ENCODE measurements at places on chromosomes 7 and 10. TPM values are rescaled to one million over a fixed set of nuclear protein-coding genes. Genes with fewer than 3 reads are reported as not detected.

PKD1L1 gene
- 1.7 TPM for total RNA-seq

- H3K36me3 ChIP-seq, result no peaks in the 10 kb centered on the region
- H3K27ac ChIP-seq, result no peak overlapping the region
- no peak overlapping the region for H3K4me3 ChIP-seq
- DNase-seq, result no peak
- H3K4me1 ChIP-seq, result peaks cover 16% of the 10 kb centered on the region
Measured at GRCh38 chr7:115911465-115911864, 119.1 kb downstream of the TFEC start.

- H3K27me3 ChIP-seq, result no peaks in the 10 kb centered on the region
- no peak for DNase-seq
- H3K36me3 ChIP-seq, result no peaks in the 10 kb centered on the region
- no peak overlapping the region for H3K27ac ChIP-seq
Measured at GRCh38 chr10:33571616-33572015, 237.1 kb upstream of the NRP1 start.

GRCh38 chr10:9992661-9993060, 1025.0 kb upstream of the CELF2 start:
- no peaks in the 10 kb centered on the region for H3K27me3 ChIP-seq
- no peak overlapping the region for H3K27ac ChIP-seq
- no peaks in the 10 kb centered on the region for H3K4me1 ChIP-seq
- no peak overlapping the region for H3K4me3 ChIP-seq
- H3K36me3 ChIP-seq, result no peaks in the 10 kb centered on the region
- DNase-seq, result no peak

NUPR2 gene
- total RNA-seq, result not detected

GRCh38 chr10:11285171-11285570, 267.5 kb downstream of the CELF2 start:
- no peak overlapping the region for H3K4me3 ChIP-seq
- peaks cover 76% of the 10 kb centered on the region for H3K36me3 ChIP-seq
- H3K4me1 ChIP-seq, result no peaks in the 10 kb centered on the region
- H3K27me3 ChIP-seq, result no peaks in the 10 kb centered on the region
- no peak overlapping the region for H3K27ac ChIP-seq

NRAP gene
- not detected for total RNA-seq

RHEB gene
- 98.5 TPM for total RNA-seq

NUDT13 gene
- 2.1 TPM for total RNA-seq

GRCh38 chr10:70978181-70978580, 89.8 kb upstream of the PCBD1 start:
- no peak overlapping the region for H3K4me3 ChIP-seq
- H3K36me3 ChIP-seq, result no peaks in the 10 kb centered on the region
- DNase-seq, result no peak

C7orf57 gene
- not detected for total RNA-seq

- peaks cover 30% of the 10 kb centered on the region for H3K4me1 ChIP-seq
- no peak overlapping the region for H3K27ac ChIP-seq
- no peak for DNase-seq
- H3K27me3 ChIP-seq, result no peaks in the 10 kb centered on the region
- H3K4me3 ChIP-seq, result no peak overlapping the region
- H3K36me3 ChIP-seq, result no peaks in the 10 kb centered on the region
Measured at GRCh38 chr10:60238759-60239100, 150.9 kb downstream of the ANK3 start.

LIPK gene
- not detected for total RNA-seq

AOAH gene
- 2.3 TPM for total RNA-seq

- DNase-seq, result no peak
- no peaks in the 10 kb centered on the region for H3K36me3 ChIP-seq
- H3K27me3 ChIP-seq, result no peaks in the 10 kb centered on the region
- H3K4me1 ChIP-seq, result peaks cover 8% of the 10 kb centered on the region
- H3K4me3 ChIP-seq, result no peak overlapping the region
Measured at GRCh38 chr7:122622682-122623081, 76.2 kb downstream of the RNF133 start.

DNA sequence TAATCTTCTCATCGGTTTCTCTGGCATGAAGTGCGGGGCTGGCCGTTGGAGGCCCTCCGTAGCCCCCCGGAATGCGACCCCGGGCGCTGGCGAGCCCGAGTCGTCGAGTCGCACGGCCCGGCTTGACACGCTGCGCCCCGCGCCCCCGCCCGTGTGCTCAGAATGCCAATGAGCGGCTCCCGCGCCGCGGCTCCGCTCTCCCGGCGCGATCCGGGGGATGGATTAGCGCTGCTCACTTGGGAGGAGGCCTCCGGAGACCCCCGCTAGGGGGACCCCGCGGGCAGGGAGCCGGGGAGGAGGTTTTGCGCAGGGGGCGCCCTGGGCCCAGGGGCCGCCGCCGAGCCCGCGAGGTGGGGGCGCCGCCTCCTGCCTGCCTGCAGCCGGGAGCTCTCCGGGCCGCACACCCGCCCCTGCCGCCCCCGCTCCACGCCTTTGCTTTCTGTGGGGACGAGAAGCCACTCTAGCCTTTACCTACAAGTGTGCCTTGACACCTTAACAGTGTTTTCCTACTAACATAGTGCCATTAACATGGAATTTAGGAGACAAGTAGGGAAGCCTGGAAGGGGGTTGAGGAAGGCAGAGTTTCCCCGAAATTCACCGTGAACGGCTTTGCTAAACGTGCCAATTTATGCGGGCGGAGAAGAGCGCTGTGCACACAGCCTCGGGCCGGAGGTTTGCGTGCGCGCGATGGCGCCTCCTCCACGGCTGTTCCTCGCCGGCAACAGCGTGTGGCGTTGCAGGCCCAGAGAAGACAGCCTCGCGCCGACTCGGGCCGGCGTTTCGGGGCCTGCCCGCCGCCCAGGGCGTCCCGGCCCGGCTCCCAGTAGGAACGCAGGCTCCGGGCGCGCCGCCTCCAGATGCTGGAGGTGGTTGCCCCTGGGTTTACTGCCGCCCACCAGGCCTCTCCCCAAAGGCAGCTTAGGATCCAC, 7.1 kb downstream of the SHH start:
- peaks cover 68% of the 10 kb centered on the region for H3K4me1 ChIP-seq
- peak overlapping the region; percentile 42 for H3K4me3 ChIP-seq
- H3K27me3 ChIP-seq, result peaks cover 98% of the 10 kb centered on the region
- DNase-seq, result no peak
- no peak overlapping the region for H3K27ac ChIP-seq
- no peaks in the 10 kb centered on the region for H3K36me3 ChIP-seq

DNA sequence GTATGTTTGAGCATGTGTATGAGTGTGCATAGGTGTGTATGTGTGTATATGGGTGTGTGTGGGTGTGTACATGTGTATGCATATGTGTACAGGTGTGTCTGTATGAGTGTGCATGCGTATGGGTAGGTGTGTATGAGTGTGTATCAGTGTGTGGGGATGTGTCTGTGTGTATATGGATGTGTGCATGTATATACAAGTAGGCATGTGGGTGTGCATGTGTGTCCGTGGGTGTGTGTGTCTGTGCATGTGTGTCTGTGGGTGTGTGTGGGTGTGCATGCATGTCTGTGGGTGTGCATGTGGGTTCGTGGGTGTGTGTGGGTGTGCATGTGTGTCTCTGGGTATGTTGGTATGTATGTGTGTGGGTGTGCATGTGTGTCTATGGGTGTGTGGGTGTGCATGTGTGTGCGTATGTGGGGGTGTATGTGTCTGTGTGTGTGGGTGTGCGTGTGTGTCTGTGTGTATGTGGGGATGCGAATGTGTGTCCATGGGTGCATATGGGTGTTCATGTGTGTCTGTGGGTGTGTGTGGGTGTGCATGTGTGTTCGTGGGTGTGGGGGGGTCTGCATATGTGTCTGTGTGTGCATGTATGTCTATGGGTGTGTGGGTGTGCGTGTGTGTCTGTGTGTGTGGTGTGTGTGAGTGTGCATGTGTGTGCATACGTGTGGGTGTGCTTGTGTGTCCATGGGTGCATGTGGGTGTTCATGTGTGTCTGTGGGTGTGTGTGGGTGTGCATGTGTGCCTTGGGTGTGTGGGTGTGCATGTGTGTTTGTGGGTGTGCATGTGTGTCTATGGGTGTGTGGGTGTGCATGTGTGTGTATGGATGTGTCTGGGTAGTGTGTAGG, 20.6 kb downstream of the EMX2 start:
- H3K4me1 ChIP-seq, result no peaks in the 10 kb centered on the region
- H3K4me3 ChIP-seq, result no peak overlapping the region
- no peaks in the 10 kb centered on the region for H3K36me3 ChIP-seq
- DNase-seq, result no peak
- peaks cover 79% of the 10 kb centered on the region for H3K27me3 ChIP-seq

- H3K4me3 ChIP-seq, result peak overlapping the region; percentile 100
- H3K27me3 ChIP-seq, result no peaks in the 10 kb centered on the region
- no peaks in the 10 kb centered on the region for H3K36me3 ChIP-seq
- H3K4me1 ChIP-seq, result peaks cover 43% of the 10 kb centered on the region
- H3K27ac ChIP-seq, result peak overlapping the region; percentile 100
Measured at GRCh38 chr7:74656441-74656836, 1.1 kb upstream of the GTF2I start.

MRLN gene
- total RNA-seq, result not detected

NPC1L1 gene
- 0.57 TPM for total RNA-seq

All from esophagus muscularis mucosa (tissue), 4 donors.